Tongue (tissue), 3 donors: ENCODE measurements at places on chromosomes 4 and X.

- DNase-seq = no peak
Observed at GRCh38 chrX:151336809-151337208, 60.2 kb upstream of the VMA21 start.

GRCh38 chr4:164770010-164770724 lies 16.2 kb downstream of the SMIM31 start:
- no peak for DNase-seq

- no peak for DNase-seq
Observed at GRCh38 chr4:119231491-119231890, 19.0 kb downstream of the USP53 start.

DNA sequence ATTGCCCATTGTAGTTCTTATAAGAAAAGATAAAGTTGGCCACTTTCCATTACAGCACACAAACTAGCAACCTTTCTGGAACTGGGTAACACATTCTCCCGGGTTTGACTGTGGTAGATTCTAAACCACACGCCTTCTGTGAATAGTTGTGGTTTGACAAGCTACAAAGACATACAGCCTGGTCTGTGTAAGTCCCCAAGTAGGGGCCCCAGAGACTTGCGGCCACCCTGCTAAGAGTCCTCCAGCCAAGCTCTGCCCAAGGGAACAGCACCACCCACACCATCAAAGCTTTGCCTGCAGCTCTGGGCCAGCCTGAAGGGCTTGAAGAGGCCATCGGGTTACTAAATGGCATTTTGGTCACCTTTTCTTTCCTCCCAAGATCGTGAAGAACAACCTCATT lies 203.4 kb downstream of the MAML3 start:
- DNase-seq = no peak

DNA sequence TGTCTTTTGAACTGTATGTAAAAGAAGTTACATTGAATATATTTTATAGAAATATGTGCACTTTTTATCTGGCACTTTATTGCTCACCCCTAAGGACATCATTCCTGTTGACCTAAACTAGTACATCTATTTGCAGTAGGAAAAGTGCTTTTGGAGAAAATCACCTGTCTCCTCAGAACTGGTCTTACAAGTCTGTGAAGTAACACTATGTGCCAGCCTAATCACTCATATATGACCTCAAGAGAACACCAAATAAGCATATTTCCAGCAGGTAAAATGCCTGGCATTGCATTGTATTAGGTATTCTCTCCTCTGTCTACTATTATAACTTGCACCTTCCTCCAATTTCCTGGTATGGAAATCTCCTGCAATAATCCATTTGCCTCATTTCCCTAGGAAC lies 4.0 kb upstream of the GASK1B start:
- no peak for DNase-seq

- DNase-seq = no peak
Observed at GRCh38 chr4:94410678-94411206, 41.0 kb upstream of the PDLIM5 start.

DNA sequence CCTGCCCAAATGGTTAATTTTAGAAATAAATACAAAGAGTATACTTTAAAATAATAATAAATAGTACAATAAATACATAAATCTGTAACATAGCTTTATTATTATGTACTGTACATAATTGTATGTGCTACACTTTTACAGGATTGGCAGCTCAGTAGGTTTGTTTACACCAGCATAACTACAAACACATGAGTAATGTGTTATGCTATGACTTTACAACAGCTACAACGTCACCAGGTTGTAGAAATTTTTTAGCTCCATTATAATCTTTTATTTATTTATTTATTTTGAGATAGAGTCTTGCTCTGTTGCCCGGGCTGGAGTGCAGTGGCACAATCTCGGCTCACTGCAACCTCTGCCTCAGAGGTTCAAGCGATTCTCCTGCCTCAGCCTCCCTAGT lies 31.8 kb downstream of the RNF150 start:
- DNase-seq = no peak

DNA sequence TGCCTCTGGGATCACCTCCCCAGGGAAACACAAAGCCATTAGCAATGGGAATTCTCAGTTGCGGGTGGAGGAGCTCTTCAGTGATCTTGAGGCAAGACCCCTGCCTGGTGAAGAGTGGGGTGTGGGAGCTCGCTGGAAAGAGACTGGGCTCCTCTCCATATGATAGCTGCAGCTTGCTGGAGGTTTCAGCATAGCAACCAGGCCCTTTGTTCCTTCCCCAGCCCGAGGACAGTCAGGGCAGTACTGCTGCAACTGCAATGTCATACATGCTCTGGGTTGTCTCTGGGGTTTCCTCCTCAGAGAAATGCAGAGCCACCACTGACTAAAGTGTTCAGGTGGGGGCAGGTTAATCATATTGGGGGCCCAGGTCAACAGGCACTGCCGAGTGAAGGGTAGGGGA lies 81.3 kb downstream of the ARHGAP24 start:
- DNase-seq = no peak

- no peak for DNase-seq
Observed at GRCh38 chr4:185165605-185166063, 22.6 kb downstream of the SLC25A4 start.

DNA sequence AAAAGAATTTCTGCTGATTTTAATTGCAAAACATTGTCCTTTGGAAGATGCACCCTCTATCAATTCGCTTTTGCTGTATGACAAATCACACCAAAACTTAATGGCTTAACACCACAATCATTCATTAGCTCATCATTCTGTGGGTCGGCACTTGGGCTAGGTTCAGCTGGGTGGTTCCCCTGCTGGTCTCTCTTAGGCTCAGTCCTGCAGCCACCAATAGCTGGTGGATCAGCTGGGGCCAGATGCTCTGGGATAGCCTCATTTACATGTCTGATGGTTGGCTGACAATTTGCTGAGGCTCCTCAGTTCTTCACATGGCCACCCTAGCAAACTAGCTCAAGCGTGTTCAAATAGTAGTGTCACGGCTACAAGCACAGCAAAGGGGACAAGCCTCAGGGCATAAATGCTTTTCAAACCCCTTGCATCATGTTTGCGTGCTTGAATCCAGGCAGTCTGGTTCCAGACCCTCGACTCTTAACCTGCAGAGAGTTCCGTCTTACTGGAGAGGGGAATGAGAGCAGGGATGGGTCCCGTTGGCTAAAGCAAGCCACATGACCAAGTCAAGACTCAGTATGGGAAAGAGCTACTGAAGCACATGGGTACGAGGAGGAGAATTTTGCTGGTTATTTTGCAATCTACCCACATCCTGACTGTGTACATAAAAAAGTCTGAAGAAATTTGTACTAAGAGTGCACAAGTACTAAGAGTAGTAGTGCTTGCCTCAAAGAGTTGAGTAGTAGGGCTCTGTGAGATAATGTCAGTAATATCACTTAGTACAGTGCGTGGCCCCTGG lies 7.5 kb upstream of the ACSL1 start:
- no peak for DNase-seq

DNA sequence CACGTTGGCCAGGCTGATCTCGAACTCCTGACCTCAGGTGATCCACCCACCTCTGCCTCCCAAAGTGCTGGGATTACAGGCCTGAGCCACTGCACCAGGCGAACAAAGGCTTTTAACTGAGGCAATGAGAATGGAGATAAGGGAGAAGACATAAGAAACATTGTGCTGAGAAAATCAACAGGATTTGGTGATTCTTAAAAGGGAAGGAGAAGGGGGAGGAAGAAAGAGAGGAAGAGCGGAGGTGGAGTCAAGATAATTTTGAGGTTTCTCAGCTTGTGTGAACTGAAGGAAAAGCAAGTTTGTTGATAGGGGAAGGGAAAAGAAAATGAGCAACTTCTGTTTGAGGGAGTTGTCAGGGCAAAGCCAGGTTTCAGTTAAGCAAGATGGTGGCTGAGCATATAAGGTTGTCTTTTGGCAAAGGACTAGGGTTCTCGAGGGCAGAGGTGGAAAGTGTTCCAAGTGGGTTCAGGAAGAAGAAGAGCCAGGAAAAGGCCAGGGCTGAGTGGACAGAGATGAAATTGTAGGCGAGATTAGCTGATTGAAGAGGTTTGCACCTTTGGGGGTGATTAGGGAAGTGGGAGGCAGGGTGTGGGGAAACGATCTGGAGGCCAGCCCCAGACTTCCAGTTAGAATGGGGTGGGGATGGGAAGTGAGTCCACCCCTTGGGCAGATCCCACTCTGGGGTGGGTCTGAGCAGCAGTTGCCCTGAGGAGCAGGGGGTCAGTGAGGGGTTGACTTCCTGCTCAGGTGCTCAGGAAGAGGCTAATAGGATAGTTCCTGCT lies 7.8 kb downstream of the DOCK11 start:
- DNase-seq = no peak

- no peak for DNase-seq
Observed at GRCh38 chr4:129043523-129043922, 49.8 kb downstream of the SCLT1 start.

GRCh38 chr4:62449538-62449937 lies 1249.4 kb downstream of the ADGRL3 start:
- no peak for DNase-seq

GRCh38 chr4:28436191-28437080 lies 1575.8 kb downstream of the STIM2 start:
- DNase-seq = no peak

GRCh38 chr4:177175473-177175872 lies 134.2 kb upstream of the NEIL3 start:
- DNase-seq = no peak

DNA sequence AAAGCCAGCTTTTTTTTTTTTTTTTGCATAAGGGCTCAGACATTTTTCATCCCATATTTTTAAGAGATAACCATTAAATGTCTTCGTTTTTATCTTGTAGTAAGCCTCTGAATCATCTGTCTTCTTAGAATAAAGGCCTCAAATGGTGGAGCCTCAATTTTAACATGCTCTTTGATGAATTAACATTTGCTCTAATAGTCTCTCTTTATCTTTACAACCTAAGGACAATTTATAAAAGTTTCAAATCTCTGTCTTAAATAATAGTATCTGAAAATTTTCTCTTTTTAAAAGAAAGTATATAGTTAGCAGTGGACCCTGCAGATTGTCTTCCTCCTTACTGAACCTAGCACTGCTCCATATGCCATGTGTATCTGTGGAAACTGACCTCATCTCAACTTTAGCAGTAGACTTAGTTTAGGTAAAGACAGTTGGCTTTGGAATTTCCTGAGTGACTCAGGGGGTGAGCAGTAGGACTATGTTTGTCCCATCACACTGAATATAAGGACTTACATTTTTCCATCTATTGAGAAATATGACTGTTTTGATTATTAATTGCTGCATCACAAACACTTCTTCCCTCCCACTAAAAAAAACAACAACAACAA lies 1658.0 kb downstream of the STIM2 start:
- no peak for DNase-seq

GRCh38 chr4:833731-834367 lies 7.9 kb upstream of the CPLX1 start:
- no peak for DNase-seq

DNA sequence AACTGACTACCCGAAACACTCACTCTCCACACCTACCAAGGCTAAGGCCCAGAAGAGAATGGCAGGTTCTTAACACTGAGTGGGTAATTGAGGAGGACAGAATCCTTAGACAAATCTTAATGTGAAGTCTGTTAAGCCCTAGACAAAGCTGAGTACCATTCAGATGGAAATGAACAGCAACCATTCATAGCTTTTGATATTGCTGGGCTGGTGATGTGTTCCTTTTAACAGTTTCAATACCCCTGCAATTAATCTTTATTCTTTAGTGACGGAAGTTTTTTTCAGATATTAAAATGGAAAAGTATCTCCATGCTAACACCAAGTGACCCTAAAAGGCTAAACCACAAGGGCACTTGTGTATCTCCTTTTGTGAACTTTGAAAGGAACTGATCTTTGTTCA lies 334.9 kb downstream of the OPHN1 start:
- no peak for DNase-seq

DNA sequence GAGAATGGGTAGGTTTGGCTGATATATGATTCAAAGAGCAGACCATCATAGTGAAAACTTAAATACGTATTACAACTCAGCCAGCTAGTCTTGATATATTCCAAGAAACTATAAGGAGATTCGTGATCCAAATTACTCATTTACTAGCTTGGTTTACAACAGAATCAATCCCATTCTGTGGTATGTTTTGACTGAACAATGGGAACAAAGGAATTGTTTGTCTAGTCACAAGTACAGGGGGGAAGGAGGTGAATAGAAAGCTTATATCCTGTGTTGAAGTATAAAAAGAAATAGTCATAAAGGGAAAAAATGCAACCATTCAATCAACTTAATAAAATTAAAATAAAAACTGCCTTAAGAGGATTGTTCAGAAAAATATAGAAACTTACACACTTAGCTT lies 17.0 kb downstream of the C4orf54 start:
- DNase-seq = no peak

DNA sequence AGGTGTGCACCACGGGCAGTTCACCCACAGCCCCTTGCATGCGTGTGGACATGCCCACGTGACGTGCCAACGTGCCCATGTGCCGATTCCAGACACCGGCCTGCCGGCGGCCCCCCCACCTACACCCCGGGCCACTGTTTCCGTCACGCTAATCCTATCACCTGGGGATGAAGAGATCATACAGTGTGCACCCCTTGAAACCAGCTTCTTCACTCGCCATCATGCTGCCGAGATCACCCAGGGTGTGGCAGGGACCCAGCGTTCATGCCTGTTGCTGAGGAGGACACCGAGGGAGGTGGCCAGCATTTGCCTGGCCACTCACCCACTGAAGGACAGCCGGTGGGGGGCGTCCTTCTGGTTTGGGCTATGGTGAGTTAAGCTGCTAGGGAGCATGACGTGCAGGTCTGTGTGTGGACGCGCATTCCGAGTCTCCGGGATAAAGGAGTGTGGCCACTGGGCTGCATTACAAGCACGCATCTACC lies 14.1 kb downstream of the CTBP1 start:
- no peak for DNase-seq

DNA sequence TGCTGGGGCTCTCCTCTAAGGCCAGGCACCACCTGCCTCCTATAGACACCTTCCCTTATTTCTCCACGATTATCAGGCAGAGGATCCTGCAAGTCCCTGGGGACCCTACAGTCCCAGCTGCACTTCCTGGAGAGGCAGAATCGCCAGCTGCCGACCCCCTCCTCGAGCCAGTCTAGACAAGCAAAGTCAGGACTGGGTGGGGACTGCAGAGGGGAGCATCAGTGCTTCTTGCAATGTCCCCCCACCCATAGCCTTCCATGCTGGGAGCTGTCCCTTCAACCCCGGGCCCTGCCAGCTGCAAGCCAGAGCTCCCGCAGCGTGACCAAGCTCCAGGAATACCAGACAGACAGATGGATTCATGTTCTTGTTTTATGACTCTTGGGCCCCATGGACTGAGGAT lies 1.4 kb upstream of the CRMP1 start:
- DNase-seq = no peak

- peak; percentile 63 for DNase-seq
Observed at GRCh38 chrX:119067023-119067739, 5.6 kb upstream of the CT47C1 start.

DNA sequence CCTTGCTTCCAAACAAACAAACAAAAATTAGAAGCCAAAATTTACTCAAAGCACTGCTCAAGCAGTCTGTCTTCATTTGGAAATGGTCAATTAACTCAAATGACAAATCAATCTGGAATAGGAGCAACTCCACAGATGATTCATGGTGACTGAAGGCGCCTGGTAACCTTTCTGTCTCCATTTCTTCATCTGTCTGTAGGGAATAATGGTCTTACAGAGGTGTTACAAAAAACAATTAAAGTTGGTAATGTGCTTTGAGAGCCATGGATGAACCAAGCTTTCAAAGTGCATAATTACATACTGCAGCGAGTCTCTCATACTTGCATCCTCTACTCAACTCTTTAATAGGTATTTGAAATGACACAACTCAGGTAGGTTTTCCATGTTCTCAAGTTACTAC lies 38.3 kb upstream of the STAG2 start:
- no peak for DNase-seq

GRCh38 chr4:76984127-76984526 lies 34.6 kb downstream of the SEPTIN11 start:
- DNase-seq = peak; percentile 38

GRCh38 chrX:143500751-143501150 lies 16.5 kb downstream of the SPANXN3 start:
- DNase-seq = no peak
